H9 (cell line): ENCODE measurements at places on chromosomes 11 and 22. TPM values are rescaled to one million over a fixed set of nuclear protein-coding genes. Genes with fewer than 3 reads are reported as not detected.

GRCh38 chr11:5283882-5284281, 14.1 kb upstream of the HBE1 start:
- DNase-seq, result no peak

The CHEK1 gene
- total RNA-seq, result 119 and 126 TPM in 2 replicates

GRCh38 chr11:5967708-5968107, 586 bp downstream of the OR56A5 start:
- DNase-seq, result no peak

GRCh38 chr22:22786301-22787115, 101.1 kb upstream of the IGLL5 start:
- DNase-seq, result no peak

DNA sequence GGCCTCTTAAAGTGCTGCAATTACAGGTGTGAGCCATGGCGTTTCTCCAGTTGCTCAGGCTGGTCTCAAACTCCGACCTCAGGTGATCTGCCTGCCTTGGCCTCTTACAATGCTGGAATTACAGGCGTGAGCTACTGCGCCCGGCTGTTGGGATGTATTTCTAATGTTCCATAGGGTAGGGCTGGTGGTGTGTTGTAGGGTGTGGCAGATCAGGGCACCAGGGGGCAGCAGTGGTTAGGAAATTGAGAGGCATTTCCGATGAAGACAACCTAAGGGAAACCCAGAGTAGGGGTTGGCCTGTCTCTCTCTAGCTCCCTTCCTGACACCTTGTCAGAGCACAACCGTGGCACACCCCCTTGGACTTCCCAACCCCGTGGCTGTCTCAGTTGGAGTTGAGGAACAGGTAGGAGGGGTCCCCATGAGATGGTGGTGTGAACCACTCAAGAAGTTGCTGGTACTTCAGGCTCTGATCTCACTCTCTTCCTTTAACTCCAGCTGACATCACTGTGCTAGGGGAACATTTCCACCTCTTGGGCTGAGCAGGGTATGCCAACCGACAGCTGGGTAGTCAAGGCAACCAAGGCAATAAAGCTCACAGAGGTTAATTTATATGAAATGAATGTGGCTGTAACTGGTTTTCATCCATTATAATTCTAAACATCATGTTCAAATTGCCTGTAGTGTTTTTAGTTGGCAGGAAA, 33.0 kb downstream of the YWHAH start:
- peak; percentile 90 for DNase-seq

DNA sequence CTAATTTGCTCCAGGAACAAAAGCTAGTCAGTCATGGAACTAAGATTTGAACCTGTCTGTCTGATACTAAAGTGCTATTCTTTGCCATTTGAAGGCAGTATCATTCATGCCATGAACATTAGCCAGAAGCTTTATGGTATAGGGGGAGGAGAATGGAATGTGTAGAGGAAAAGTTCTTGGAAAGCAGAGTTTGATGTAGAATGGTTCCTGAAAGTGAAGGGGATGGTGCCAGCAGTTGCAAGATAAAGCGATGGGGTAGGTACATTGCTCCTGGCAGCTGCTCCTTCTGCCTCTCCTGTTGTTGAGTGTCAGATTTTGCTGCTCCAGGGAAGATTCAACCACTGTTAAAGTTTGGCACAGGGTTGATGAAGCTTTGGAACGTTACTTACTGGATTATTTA, 53.4 kb downstream of the ARHGAP42 start:
- no peak for DNase-seq
